ENCODE measurements at places on chromosomes 4 and X. TPM values are rescaled to one million over a fixed set of nuclear protein-coding genes. Genes with fewer than 3 reads are reported as not detected.

CT45A10 gene
- not detected for polyA plus RNA-seq

F8A2 gene
- not detected for polyA plus RNA-seq

DNAAF6 gene
- not detected for polyA plus RNA-seq

GUCY1A1 gene
- polyA plus RNA-seq: 0.07 TPM

TMSB15B gene
- 6.1 TPM for polyA plus RNA-seq

WAS gene
- 0.09 TPM for polyA plus RNA-seq

SPANXD gene
- polyA plus RNA-seq: not detected

CAPN6 gene
- 0.06 TPM for polyA plus RNA-seq

DNA sequence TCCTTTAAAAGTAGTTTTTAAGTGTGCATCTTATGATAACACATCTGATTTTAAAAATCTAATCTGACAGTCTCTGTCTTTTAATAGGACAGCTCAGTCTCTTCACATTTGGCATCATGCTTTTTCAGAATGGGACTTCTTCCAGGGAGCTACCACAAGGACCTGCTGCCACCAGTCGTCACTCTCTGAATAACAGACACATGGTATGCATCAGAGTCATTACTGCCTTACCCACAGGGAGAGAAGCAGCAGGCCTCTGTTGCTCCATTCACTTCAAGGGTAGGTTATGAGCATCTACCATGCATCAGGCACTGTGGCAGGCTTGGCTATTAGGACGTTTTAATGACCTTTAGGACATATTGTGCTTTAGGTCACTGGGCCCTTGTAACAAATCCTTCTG lies 50.0 kb upstream of the AFAP1 start:
- no peak for DNase-seq

- DNase-seq: no peak
These were observed 11.6 kb downstream of the SMIM20 start for GRCh38 chr4:25925486-25926201.

DNA sequence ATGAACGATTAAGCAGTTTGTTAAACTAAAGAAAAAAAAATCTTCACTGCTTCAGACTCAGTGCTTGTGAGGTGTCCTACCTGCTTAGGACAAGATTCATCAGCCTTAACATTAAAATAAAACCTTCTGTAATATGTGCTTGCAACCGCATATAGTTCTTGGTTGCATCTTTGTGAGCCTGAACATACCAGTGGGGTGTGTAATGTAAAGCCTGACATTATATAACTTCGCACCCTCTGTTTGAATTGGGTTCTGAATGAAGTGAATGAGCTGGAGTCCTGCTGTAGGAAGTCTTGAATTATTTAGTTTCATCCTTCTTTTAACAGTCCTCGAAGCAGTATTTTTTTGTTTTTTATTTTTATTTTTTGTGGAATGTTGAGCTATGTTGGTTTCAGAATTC lies 3.1 kb downstream of the KDM6A start:
- DNase-seq: no peak

- DNase-seq: no peak
These were observed 24.8 kb upstream of the PTPN13 start for GRCh38 chr4:86569103-86569870.

- no peak for DNase-seq
These were observed 639.6 kb downstream of the IQCM start for GRCh38 chr4:149176039-149176438.

- DNase-seq: no peak
These were observed 34.9 kb downstream of the NFXL1 start for GRCh38 chr4:47879458-47879857.

GRCh38 chrX:94057385-94057784 lies 383.4 kb downstream of the FAM133A start:
- no peak for DNase-seq

DNA sequence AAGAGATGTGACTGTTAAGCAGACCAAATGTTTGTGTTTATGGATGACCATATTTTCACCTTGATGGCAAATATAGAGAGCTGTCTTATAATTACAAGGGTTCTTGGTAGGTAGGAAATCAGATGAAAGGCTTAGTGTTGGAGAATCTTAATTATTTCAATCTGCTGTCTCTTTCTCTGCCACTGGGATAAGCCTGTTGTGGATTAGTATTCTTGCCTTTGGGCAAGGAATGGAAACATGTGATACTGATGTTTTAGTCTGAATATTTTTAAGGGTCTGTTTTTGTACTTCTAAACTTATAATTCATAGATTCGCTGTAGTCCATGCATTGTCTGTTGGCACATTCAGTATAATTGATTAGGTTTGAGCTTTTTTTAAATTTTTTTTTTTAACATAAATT lies 23.7 kb upstream of the NUDT6 start:
- DNase-seq: no peak

DNA sequence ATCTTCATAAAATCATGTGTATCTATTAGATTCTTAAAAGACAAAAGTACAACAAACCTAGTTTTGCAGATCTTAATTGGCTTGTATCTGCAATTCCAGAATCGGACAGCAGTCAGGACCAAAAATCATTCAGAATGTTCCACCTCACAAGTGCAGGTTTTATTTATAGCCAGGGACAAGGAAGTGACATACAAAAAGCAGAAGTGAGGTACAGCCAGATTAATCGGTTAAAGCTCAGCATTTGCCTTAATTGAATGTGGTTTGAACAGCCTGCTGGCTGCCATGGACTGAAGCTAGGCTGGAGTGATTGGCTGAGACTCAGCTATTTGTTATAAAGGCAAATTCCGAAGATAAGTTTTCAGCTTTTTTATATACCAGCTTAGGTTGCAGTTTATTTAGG lies 932.6 kb downstream of the C4orf33 start:
- no peak for DNase-seq

GRCh38 chrX:132505116-132505515 lies 16.3 kb upstream of the MBNL3 start:
- no peak for DNase-seq

Measured in keratinocyte (primary cell).